ENCODE measurements at places on chromosomes 3 and 15. TPM values are rescaled to one million over a fixed set of nuclear protein-coding genes. Genes with fewer than 3 reads are reported as not detected.

- no peaks in the 10 kb centered on the region for H3K4me1 ChIP-seq
- H3K4me3 ChIP-seq = no peak overlapping the region
- no peaks in the 10 kb centered on the region for H3K36me3 ChIP-seq
- DNase-seq = no peak
- H3K27ac ChIP-seq = no peak overlapping the region
Measured at GRCh38 chr3:126160243-126161210, 19.9 kb downstream of the ALDH1L1 start.

- H3K4me1 ChIP-seq = peaks cover 7% of the 10 kb centered on the region
- H3K36me3 ChIP-seq = peaks cover 25% of the 10 kb centered on the region
- H3K4me3 ChIP-seq = no peak overlapping the region
- no peak for DNase-seq
Measured at GRCh38 chr3:94101860-94102259, 39.0 kb downstream of the NSUN3 start.

LRRIQ4 gene
- total RNA-seq = 0.10 TPM

GREM1 gene
- total RNA-seq = not detected

- DNase-seq = peak; percentile 45
- H3K36me3 ChIP-seq = peaks cover 11% of the 10 kb centered on the region
- peak overlapping the region; percentile 90 for H3K4me3 ChIP-seq
Measured at GRCh38 chr3:179323197-179324110, 623 bp downstream of the ZNF639 start.

ERICH6 gene
- not detected for total RNA-seq

All from activated T-helper 1 cell treated with anti-CD3 and anti-CD28 coated beads, Interleukin-12 subunit alpha, Interleukin-12 subunit beta, Interleukin-2, Interleukin-4 antibody, amounts not matched to agents 30 ng/mL and 10 ng/mL and 1 ng/mL, durations not matched to agents 14 hours and 24 hours and 36 hours (primary cell).